ENCODE measurements at places on chromosomes 3 and 15.
A peak's percentile ranks its signal among the peaks of the same experiment; 100 is the strongest.

GRCh38 chr15:69515508-69515907 lies 62.9 kb downstream of the RPLP1 start:
- no peak for DNase-seq

DNA sequence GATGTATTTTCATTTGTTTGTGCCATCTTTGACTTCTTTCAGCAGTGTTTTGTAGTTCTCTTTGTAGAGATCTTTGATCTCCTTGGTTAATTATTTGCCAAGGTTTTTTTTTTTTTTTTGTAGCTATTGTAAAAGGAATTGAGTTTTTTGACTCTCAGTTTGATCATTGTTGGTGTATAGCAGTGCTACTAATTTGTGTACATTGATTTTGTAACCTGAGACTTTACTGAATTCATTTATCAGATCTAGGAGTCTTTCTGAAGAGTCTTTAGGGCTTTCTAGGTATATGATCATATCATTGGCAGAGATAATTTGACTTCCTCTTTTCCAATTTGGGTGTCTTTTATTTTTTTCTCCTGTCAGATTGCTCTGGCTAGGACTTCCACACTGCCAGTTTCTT lies 42.2 kb upstream of the POMGNT2 start:
- no peak for DNase-seq

DNA sequence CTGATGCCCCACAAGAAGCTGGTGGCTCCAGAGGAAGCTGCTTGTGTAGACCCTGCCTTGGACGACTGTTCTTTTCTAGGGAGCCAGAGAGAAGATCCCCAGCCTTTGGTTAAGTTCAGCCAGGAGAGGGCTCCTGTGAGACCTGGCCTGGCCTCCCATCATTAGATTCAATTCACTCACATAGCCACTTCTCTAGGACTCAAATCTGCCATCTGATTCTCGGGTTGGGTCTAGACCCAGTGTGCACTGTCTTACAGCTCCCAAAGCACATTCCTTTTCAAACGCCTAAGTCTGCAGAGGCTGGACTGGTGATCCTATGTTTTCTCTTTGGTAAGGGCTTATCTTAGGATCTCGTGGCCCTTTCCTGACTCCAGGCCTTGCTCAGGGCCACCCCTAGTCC lies 81.7 kb upstream of the NPHP3 start:
- DNase-seq = no peak

- DNase-seq = peak; percentile 61
These were observed 671.5 kb downstream of the FHIT start for GRCh38 chr3:60579734-60580133.

DNA sequence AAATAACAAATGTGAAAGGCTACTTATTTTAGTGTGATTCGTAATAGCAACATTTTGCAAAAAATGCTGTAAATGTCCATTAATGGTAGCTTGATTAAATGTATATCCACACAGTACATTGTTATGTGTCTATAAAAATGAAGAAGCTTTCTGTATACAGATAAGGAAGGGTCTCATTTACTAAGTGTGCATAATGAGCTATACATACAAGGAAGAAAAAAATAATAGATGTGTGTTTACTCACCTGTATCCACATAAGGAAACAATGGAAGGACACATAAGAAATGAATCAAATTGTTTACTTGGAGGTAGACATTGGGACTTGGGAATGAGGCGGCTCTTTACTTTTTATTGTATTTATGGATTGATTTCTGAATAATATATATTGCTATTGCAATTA lies 34.9 kb downstream of the MED12L start:
- no peak for DNase-seq

DNA sequence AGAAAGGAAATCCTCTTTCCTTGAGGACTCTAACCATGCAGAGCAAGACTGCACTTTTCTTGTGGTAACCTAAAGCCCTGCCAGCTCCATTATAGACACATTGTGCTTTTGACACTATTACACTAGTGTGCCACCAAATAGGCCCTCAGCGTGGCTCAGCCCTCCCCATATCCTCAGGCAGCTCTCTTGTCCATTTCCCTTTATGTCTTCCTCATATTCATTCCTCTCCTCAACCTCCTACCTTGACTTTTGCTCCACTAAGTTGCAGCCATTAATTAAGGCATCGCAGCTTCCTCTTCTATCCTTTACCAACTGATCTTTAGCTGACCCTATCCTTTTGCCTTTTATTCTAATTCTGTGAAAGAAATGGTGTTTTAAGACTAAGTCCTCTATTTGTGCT lies 3.7 kb downstream of the ATG7 start:
- no peak for DNase-seq

DNA sequence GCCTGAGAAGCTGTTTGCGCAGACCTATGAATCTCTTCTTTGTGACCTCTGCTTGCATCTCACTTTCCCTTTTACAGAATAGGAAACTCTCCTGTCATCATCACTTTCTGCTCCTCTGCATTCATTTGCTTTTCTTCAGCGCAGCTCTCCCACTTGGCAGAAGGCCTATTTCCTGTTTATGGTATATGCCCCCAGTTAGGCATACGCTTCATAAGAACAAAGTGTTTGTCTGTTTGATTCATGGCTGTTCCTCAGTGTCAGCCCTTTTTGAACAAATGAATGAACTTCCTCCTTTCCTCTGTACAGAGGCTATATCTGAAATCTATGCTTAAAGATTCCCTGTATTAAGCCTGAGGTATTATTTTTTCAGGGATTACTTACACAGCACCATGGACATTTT lies 1216.9 kb upstream of the GBE1 start:
- no peak for DNase-seq

DNA sequence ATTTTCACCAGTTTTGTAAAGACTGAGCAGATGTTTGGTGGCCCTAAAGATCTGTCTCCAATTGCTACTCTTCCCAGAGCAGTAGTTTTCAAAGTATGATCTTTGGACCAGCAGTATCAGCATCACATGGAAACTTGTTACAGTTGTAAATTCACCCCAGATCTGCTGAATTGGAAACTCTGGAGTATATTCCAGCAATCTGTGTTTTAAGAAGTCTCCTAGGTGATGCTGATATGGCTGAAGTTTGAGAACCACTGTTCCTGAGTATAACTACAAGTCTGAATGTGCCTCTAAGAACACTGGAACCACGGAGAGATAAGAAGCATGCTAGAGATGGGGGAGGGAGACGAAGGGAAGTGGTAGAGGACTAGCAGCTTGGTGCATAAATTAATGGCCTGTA lies 45.7 kb downstream of the NUDT16 start:
- DNase-seq = no peak

- no peak for DNase-seq
These were observed 21.1 kb upstream of the IP6K2 start for GRCh38 chr3:48738144-48738536.

GRCh38 chr15:66503780-66504562 lies 684 bp downstream of the RPL4 start:
- DNase-seq = no peak

DNA sequence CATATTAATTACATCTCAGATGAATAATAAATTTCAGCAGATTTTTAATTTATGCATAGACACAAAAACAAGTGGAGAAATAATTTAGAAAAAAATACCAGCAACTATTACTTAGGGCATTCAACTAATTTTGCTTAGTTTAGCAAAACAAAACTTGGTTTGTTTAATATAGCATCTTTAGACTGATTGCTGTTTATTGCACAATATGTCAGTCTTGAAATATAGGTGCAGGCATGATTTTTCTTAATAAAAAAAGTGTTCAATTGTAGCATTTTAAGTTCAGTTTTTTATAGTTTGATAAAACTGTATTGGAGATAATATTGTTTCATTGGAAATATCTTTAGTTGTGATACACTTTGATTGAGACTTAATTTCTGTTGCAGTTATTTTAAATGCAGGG lies 161.2 kb upstream of the KCNH8 start:
- no peak for DNase-seq

- no peak for DNase-seq
These were observed 492.3 kb downstream of the DIPK2A start for GRCh38 chr3:144463911-144464310.

DNA sequence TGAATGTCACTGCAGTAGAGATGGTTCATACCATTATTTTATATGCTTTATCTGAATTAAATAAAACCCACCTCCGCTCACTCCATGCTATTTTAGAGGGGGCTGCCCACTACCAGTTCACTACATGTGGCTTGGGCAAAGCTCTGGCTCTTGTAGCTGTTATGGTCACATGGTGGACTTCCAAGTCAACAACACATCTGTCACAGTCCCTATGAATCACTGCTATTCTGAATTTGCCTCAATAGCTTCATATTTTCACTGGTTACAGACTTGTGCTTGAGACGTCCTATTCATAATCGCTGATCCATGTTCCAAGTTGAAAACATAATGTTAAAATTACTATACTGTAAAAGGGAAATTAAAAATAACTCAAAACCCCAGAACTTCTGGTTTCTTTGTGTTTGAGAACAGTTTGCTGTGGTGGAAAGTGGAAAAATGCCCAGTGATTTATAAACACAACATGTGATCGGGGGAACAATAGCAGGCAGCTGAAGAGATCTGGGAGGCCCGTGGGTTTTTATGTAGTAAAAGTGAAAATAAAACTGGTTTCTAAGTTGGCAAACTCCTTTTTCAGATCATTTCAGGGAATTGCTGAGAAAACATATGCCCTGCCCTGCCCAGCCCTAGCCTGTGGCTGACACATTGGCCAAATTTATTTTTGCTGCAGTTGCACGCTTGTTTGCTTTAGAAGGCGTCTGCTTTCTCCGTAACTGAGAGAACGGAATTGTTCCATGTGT lies 128.8 kb upstream of the PRR23C start:
- no peak for DNase-seq

GRCh38 chr15:84715441-84716035 lies 401 bp downstream of the SEC11A start:
- DNase-seq = no peak

GRCh38 chr3:128173849-128174248 lies 20.6 kb downstream of the EEFSEC start:
- DNase-seq = no peak

GRCh38 chr3:71584394-71585011 lies 975 bp upstream of the FOXP1 start:
- DNase-seq = no peak

GRCh38 chr3:147758771-147759170 lies 349.6 kb downstream of the ZIC1 start:
- no peak for DNase-seq

DNA sequence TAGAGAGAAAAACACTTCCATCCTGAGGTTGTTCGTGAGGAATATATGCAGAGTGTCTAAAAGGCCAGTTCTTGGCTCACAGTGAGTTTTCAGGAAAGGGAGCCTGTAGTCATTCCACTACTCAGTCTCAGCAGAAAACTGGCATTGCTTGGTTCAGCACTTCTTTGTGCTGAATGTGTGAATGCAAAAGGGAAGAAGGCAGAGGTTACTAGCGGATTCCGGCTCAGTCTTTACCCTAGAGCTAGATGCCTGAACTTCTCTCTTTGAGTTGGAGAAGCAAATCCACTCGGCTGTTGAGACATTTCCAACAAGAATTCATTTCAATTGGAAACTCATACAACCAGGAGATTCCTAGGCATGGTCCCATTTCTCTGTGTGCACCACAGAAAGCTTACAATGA lies 23.1 kb upstream of the FRMD4B start:
- no peak for DNase-seq

GRCh38 chr3:193946945-193947344 lies 189.0 kb upstream of the HES1 start:
- no peak for DNase-seq

DNA sequence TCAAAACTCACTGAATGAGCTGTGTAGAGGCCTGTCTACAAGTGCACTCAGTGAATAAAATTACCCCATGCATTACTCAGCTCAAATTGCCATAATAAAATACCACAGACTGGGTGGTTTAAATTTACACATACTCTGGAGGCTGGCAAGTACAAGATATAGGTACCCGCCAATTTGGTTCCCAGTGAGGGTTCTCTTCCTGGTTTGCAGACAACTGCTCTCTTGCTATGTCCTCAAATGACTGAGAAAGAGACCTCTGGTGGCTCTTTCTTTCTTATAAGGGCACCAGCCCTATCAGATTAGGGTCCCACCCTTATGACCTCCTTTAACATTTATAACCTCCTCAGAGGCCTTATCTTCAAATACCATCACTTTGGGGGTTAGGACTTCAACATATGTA lies 237.0 kb downstream of the CPNE4 start:
- DNase-seq = no peak

DNA sequence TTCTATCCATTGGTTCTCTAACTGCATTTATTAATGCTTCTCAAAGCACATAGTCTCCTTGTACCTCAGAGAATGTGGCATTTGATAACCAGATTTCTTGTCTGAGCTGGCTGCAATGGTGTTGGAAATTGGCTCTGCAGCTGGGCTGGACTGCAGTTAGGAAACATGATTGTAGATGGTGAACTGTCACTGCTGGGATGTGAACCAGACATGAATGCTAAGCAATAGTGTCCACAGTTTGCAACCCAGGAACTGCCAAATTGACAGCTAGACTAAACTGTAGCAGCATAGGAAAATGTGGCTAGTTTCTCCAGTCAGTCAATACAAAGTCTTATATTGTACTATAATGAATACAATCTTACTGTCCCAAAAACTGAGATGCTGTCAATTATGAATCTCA lies 656.6 kb upstream of the GOLIM4 start:
- DNase-seq = no peak

DNA sequence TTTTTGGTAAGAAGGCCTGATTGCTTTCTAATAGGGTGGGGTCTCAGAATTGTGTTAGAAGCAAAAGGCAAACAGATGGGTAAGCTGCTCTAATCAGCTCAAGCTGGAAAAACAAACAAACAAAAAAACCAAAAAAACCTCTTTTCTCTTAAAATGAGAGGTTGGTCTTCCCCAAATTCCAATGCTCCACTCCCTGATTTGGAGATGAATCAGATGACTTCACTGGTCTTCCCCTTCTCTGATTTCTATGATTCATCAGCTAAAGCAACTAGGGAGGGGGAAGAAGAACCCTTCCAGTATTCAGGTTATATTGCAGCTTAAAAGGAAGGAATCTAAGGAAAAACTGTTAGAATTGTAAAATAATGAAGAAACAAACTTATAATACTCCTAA lies 9.6 kb upstream of the ANXA2 start:
- DNase-seq = no peak

GRCh38 chr3:89144080-89144479 lies 36.7 kb downstream of the EPHA3 start:
- no peak for DNase-seq

GRCh38 chr3:165434516-165434915 lies 238.3 kb upstream of the SLITRK3 start:
- DNase-seq = no peak

DNA sequence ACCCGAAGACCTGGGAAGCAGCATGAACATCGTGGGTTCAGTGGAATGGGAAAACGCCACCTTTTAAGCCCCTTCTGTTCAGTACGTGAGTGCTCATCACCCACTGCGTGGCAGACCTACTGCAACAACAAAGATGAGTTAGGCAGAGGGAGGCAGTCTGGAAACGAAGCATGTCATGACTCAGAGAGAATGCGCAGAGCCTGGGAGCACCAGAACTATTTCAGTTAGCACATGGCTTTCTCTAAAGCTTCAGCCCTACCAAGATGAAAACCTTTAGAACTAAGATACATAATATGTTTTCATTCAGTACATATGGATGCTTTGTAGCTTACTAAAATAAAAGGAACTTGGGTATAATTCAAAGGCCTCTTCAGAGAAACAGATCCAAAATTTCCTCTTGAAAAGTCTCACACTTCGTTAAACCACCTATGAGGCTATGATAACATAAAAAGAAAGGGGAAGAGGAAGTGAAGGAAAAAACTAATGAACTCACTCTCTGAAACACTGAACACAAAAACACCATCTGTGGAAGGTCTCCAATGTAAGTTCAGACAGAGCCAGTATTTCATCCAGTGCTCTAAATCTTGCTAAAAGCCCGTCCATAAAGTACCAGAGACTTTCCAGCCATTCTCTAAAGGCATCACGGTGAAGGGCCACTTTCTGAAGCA lies 140.1 kb downstream of the OCA2 start:
- DNase-seq = no peak
